ENCODE measurements at places on chromosomes 2 and 18. TPM values are rescaled to one million over a fixed set of nuclear protein-coding genes. Genes with fewer than 3 reads are reported as not detected.

SNTG2 gene
- 2.0 TPM for total RNA-seq

DNA sequence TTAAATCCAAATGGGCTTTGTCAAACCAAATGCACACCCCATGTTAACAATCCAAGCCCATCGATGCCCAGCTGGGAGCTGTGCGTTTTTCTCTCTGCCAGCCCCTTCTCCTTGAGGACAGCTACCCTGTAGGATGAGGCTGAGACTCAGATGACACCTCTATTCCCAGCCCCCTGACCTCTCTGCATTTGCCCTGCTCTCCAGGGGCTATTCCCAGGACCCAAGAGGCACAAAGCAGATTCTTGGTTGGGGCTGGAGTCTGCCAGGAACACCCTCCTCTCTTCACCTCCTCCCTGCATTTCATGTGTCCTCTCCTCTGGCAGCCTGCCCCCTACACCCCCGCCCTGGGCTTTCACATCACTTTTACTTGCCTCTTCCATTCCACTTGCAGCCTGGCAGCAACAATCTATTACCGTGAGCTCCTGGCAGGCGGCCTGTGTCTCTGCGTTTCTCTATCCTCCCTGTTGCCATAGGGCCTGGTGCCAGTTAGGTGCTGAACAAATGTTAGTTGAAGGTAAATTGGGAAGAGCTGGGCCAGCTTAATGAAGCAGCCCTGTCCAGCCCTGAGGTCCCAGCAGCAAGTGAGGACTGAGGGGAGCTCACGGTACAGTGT, 51.8 kb downstream of the ADD2 start:
- no peak for DNase-seq

DNA sequence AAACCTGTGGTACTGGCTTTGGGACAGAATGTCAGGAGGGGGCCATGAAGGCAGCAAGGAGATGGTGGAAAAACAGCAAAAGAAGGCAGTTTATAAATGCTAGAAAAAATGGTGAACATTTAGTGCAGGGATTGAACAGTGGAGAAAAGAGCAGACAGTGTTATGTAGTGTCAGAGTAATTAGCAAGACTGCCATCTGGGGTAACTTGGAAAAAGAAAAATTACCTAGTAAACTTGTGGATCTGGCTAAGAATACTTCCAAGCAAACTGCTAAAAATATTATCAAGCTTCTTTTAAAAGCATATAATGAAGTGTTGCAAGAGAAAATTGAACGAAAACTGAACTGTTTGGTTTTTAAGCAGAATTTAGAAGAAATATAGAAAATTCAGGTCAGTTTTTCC, 267.8 kb downstream of the INSIG2 start:
- no peak for DNase-seq

CHN1 gene
- 3.1 TPM for total RNA-seq

- DNase-seq = no peak
Measured at GRCh38 chr2:226295123-226295522, 504.5 kb downstream of the IRS1 start.
